Epithelial cell of proximal tubule (primary cell): ENCODE measurements at places on chromosomes 12 and 14. TPM values are rescaled to one million over a fixed set of nuclear protein-coding genes. Genes with fewer than 3 reads are reported as not detected.

- DNase-seq: peak; percentile 74
These were observed 144.4 kb downstream of the AKAP6 start for GRCh38 chr14:32473464-32473855.

The TSHR gene
- not detected in 2 replicates for total RNA-seq

DNA sequence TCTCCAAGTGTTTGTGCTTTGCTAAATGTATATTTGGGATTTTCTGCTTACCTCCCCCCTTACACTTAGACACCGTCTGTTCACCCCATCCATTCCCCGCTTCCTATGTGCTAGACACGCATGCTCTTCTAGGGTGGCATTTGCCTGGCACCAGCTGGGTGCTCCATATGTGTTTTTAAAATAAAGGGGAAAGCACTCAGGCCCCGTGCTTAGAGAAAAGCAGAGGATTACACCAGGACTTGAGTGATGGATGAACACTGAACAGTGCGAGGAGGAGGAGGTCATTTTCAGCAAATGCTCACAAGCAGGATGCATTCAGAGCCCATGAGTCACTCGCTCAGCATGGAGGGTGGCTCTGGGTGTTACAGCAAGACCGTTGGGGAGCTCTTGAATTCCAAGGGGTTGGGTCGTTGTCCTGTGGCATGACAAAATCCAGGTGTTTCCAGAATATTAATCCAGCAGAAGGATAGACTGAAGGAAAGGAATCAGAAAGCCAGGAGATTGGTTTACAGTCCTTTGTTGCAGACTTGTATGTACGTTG is 2.9 kb upstream of the BDKRB1 start:
- DNase-seq: no peak

DNA sequence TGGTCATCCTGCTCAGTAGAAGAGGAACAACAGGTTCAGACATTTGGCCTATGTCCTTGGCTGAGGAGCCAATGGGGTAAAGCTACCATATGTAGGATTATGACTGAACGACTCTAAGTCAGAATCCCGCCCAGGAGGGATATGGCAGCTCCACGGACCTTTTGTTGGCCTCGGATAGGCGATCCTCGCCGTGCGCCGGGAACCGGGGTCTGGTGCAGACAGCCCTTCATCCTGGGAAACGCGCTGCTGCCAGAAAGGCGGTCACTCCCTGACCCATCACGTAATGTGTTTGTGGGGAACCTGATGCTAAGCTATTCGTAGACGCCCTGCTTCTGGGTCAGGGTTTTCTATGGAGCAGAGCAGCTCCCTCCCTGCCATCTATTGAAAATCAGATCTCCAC is 178.9 kb upstream of the ALG10B start:
- no peak for DNase-seq

The ZC3H10 gene
- total RNA-seq: 1.8 and 2.7 TPM in 2 replicates

DNA sequence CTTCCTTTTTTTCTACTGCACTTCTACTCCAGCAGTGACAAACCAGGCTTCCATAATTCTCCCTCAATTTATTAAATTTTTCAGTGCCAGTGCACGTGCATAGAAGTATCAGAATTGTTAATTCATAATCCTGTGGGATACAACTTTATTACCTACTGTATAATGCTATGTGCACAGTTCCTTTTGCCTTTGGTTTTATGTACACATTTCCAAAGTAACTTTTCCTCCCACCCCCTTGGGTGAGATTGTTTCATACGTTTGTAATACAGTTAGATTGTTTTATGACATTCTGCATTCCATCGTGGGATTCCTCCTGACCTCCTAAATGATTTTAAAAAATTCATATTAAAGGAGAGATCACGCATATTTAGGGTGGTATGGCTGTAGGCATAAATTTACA is 128.1 kb downstream of the TTC6 start:
- DNase-seq: no peak

- DNase-seq: no peak
These were observed 324.8 kb downstream of the C12orf50 start for GRCh38 chr12:87704374-87704773.

The C12orf54 gene
- not detected in 2 replicates for total RNA-seq

The TAS2R8 gene
- total RNA-seq: not detected in 2 replicates

The CD27 gene
- not detected in 2 replicates for total RNA-seq

- DNase-seq: no peak
These were observed 9.2 kb upstream of the INF2 start for GRCh38 chr14:104680056-104680805.

- no peak for DNase-seq
These were observed 31.7 kb upstream of the EVL start for GRCh38 chr14:100033347-100034075.

DNA sequence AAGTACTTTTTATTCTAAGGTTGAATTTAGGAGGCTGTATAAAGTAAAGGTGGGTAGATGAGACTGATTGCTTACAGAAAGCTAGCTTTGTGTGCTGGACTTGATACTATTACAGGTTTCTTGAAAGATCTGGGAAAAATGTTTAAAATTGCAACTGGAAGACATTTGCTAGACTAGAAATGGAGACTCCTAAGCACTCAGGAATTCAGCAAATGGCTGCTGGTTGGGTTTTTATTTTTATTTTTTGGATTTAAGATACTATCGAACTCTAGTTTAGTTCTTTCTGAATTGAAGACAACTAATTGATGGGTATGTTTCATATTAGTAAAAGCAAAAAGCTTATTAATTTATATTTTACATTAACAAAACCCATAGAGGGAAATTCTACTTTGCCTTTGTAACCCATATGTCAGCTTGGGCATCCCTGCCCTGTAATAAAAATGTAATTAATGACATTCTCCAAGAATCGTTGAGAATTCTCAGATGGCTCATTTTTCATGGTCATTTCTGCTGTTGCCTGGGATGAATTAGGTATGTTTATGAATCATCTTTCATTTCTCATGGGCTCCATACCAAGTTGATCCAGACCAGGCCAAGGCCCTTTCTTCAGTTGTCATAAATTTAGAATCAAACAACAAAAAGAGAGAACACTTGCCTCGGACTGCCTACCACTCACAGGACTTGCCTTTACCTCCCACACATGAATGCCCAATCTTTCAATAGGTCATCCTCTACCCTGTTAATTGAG is 102.1 kb downstream of the ERGIC2 start:
- no peak for DNase-seq

The RNFT2 gene
- 4.3 and 10.5 TPM in 2 replicates for total RNA-seq

DNA sequence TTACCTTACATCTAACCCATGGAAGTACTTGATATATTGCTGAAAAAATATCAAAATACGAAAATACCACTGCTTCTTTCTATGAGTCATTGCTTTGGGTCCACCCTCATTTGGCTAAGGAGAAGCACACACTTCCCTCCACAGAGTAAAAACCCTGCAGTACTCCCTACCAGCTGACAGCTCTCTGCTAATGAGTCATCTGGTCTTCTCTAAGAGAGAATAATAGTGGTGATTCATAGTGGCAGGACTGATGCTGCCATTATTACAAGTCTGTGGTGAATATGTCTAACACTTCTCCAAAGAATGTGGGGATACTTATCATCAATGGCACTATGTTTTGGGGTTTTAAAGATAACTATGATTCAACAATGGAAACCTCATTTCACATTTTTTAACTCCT is 90.7 kb downstream of the PPFIA2 start:
- peak; percentile 56 for DNase-seq

GRCh38 chr12:131260954-131261353 is 307.2 kb downstream of the ADGRD1 start:
- DNase-seq: no peak

The TMEM132C gene
- total RNA-seq: not detected in 2 replicates

The SNAPC1 gene
- 26.4 and 30.6 TPM in 2 replicates for total RNA-seq

GRCh38 chr12:52197371-52198231 is 5.8 kb upstream of the KRT80 start:
- DNase-seq: no peak

The LPAR5 gene
- 0.81 and 0.94 TPM in 2 replicates for total RNA-seq

The PMEL gene
- 1.4 and 3.7 TPM in 2 replicates for total RNA-seq

DNA sequence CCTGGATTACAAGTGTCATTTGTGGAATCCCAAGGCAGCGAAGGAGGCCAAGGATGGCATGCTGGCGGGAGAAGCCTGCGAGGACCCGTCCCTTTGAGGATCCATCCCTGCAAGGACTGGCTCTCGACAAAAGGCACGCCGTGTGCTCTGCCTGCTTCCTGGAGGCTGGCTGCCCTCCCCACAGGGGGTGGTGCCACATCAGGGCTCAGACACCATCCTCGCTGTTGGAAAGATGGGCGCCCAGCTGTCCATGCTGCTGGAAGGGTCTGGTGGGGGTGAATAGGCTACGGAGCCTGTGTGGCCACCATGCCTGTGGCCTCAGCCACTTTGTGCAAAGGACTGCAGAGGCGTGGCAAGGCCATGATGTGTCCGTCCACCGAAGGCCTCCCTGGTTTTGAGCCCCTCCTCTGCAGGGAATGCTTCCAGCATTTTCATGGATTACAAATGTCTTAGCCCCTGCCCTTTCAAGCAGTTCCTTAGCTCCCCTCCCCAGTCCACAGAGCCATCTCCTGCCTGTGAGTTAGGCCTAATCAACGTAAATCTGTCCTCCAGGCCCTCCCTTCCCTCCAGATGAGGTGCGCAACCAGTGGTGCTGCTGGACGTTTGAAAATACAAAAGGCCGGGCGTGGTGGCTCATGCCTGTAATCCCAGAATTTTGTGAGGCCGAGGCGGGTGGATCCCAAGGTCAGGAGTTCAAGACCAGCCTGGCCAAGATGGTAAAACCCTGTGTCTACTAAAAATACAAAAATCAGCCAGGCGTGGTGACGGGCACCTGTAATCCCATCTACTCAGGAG is 22.1 kb downstream of the ZBTB42 start:
- DNase-seq: no peak

The P2RX2 gene
- not detected in 2 replicates for total RNA-seq

- DNase-seq: no peak
These were observed 91.9 kb downstream of the SLC8A3 start for GRCh38 chr14:70096866-70097265.

GRCh38 chr12:67193704-67194103 is 75.5 kb upstream of the CAND1 start:
- peak; percentile 4 for DNase-seq

GRCh38 chr12:108955225-108955835 is 65.5 kb downstream of the SVOP start:
- DNase-seq: peak; percentile 96

The SCN8A gene
- 0.58 and 0.86 TPM in 2 replicates for total RNA-seq

The FAM161B gene
- total RNA-seq: 1.7 and 2.7 TPM in 2 replicates

- no peak for DNase-seq
These were observed 26.5 kb downstream of the BCL7A start for GRCh38 chr12:122048151-122048550.

DNA sequence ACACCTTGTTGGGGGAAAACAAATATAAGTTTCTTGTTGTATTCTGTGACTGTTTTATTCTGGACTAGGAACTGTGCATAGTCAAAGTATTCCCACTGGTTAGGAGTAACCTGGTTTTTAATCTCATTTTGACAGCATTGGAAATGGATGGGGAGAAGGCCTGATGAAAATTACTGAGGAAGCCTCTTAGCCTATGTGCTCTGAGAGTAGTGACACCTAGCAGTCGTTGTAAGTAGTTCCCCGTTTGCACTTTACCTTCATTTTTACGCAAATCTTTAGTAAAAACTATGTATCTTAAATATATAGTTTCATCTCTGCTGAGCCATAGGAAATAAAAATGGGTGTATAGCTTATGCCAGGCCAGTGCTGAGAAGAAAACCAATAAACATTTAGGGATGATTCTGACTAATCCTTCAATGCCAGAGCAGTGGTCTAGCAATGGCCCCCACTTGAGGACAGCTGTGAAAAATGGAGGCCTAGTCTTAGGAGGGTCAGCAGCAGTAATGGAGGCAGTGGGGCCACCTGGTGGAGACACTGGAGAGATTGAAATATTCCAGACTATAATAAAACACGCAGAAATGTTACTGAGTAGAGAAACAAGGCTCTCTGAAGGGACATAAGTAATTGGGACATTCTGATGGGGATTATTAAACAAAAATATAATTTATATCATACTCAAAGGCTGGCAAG is 133.2 kb upstream of the NOVA1 start:
- DNase-seq: no peak

DNA sequence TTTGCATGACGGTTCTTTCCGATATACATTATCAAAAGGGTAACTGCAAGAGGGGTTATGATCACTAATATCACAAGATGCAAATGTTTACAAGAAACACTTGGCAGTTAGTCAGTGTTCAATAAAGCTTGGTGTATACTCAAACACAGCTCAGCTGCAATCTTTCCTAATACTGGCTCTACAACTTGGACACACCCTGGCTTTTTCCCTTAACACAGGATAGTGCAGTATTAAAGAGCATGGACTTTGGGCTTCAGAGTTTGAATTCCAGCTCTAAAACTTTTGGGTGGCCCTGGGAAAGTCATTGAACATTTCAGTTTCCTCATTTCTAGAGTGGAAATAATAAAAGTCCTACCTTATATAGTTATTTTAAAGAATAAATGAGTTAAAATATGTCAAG is 107.0 kb downstream of the HECTD4 start:
- DNase-seq: no peak

- no peak for DNase-seq
These were observed 174.7 kb downstream of the SLC2A13 start for GRCh38 chr12:39931231-39931630.

- no peak for DNase-seq
These were observed 53.6 kb downstream of the BRMS1L start for GRCh38 chr14:35879654-35880249.

GRCh38 chr12:19234171-19234704 is 104.7 kb downstream of the PLEKHA5 start:
- DNase-seq: no peak

The GAPDH gene
- total RNA-seq: 6,260 and 7,673 TPM in 2 replicates

- no peak for DNase-seq
These were observed 48.5 kb downstream of the TBK1 start for GRCh38 chr12:64500394-64500793.

DNA sequence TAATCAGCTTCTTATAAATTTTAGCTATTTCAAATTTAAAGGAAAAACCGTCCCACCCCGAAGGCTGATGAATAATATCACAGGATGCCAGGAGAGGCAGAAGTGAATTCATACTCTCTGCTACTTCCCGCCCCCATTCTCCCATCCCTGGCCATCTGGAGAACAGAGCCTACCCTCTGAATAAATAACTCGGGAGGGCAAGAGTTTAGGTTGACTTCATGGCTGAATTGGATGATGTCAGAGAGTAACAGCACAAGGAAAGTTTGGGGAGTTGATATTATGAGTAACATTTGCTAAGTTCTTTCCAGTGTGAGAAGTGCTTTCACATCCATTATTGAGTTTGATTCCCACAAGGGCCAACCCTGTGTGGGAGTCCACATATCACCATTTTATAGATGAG is 241.6 kb downstream of the EGLN3 start:
- no peak for DNase-seq

The RFX4 gene
- total RNA-seq: not detected in 2 replicates

The CFAP73 gene
- total RNA-seq: not detected in 2 replicates

GRCh38 chr12:54341378-54342300 is 16.7 kb downstream of the COPZ1 start:
- DNase-seq: no peak
